ENCODE measurements at places on chromosomes 5 and 9.

GRCh38 chr5:115296124-115297022 lies at the start of gene CCDC112:
CCDC112 (minus strand) TSS chr5:115296654; CDS start chr5:115296543, 111 bp downstream.
- DNase-seq: peak; percentile 74

GRCh38 chr9:127076860-127077643 lies 45.4 kb downstream of the ANGPTL2 start:
- DNase-seq: no peak

- DNase-seq: no peak
Observed at GRCh38 chr9:100474082-100474923, 1.4 kb downstream of the TMEFF1 start.

GRCh38 chr5:40799258-40799657 lies 1.1 kb upstream of the PRKAA1 start:
- no peak for DNase-seq

- DNase-seq: no peak
Observed at GRCh38 chr5:56840597-56840996, 25.2 kb downstream of the MAP3K1 start.

- no peak for DNase-seq
Observed at GRCh38 chr5:164934039-164934438, 1428.6 kb downstream of the MAT2B start.

- DNase-seq: peak; percentile 8
Observed at GRCh38 chr5:102481054-102481715, 17.6 kb downstream of the SLCO6A1 start.

DNA sequence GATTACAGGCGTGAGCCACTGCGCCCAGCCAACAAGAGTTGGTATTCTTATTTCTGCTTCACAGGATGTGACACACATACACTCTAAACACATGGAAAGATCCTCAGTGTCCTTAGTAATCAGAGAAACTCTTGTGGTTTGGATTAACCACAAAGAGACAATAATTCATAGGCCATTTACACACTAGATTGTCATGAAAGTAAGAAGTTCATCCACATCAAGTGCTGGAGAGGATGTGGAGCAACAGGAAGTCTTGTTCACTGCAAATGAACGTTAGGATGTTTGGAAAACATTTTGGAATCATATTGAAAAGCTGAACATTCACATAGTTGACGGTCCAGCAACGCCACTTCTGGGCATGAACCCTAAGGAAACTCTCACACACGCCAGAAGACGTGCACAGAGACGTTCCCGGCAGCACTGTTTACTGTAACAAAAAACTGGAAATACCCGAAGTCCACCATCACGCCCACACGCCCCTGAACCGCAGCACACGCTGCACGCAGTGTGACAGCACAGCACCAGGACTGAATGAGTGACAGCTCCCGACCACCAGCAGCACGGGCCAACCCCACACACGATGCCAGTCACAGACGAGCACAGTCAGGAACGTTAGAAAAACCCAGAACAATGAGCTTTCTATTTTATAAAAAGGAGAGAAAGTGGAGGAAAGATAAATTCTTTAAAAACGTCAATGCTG lies 87.6 kb downstream of the COL23A1 start:
- no peak for DNase-seq

- DNase-seq: no peak
Observed at GRCh38 chr9:22256381-22256780, 190.2 kb upstream of the DMRTA1 start.

DNA sequence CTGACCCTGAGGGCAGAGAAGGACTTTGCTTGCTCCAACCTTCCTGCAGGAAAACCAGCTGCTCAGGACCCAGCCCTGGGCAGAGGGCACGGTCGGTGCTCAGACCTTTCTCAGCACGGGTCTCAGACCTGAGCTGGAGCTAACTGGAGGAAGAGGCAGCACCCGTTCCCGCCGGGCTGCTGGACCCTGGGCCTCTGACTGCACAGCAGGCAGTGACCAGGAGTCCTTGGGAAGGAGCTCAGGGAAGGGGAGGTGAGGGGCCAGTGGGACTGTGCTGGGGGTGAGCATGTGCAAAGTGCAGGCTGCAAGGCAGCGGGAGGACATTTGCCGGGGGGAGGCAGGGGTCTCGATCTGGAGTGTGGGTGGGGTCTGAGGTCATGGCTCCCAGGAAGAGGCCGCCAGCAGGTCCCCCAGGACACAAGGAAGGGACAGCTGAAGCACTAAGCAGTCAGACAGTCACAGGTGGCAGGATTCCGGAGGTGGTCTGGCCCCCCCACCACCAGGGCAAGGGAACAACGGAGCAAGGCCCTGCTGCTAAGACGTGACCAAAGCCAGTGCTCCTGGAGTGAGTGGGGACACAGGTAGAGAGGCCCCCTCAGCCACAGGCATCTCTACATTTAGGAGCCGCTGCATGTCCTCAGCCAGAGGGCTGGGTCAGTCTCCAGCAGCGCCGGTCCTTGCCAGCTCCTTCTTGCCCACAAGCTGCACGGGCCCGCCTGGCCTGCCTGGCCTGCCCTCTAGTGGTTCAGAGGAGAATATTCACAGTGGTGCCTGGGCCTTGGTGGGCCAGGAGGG lies 4.8 kb upstream of the DPM2 start:
- DNase-seq: peak; percentile 32

- no peak for DNase-seq
Observed at GRCh38 chr5:3858524-3858923, 262.9 kb downstream of the IRX1 start.

- no peak for DNase-seq
Observed at GRCh38 chr5:156936972-156937371, 26.1 kb downstream of the TIMD4 start.

GRCh38 chr5:60026161-60026560 lies 132.6 kb upstream of the PDE4D start:
- no peak for DNase-seq

- DNase-seq: no peak
Observed at GRCh38 chr9:33109850-33110595, 33.5 kb upstream of the SMU1 start.

DNA sequence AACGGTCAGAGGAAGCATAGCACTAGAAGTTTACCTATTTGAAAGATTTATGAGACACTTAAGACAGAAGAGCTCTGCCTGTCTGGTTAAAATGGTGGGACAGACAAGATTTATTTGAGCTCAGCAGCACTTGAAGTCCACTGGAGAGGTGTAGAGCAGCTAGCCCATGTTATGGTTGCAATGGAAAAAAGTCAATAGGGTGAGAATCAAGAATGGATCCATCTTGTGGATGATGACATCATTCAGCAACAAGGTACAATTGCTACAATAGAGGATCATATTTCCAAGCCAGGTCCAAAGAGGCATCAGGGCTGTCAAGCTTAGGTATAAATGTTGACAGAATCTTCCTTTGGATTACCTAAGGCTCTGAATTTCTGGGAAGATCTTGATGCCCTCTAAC lies 21.1 kb upstream of the ZNF131 start:
- DNase-seq: no peak

GRCh38 chr9:35928591-35929452 lies 19.5 kb downstream of the SPAAR start:
- no peak for DNase-seq

DNA sequence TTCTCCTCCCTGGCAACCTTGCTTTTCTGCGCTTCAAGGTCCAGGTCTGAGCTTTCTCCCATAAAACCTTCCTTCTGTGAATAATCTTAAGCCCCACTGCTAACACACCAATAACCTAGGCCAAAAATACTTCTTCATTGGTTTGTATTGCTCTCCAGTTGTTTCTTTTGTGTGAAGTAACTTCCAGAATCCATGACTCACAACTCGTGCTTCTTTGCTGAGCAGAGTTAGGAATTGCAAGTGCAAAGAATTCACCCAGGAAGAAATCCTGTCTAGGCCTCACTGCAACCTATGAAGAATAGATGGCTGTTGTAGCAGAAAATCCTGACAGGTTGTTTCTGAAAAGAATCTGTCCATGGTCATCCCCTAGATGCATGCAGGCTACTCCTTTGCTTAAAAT lies 295.7 kb downstream of the MED10 start:
- DNase-seq: no peak

GRCh38 chr5:156879665-156880285 lies 29.7 kb downstream of the PPP1R2B start:
- DNase-seq: peak; percentile 91

- DNase-seq: no peak
Observed at GRCh38 chr5:17679597-17680203, 45.4 kb downstream of the TAF11L14 start.

- no peak for DNase-seq
Observed at GRCh38 chr5:153905219-153905618, 133.5 kb downstream of the FAM114A2 start.

DNA sequence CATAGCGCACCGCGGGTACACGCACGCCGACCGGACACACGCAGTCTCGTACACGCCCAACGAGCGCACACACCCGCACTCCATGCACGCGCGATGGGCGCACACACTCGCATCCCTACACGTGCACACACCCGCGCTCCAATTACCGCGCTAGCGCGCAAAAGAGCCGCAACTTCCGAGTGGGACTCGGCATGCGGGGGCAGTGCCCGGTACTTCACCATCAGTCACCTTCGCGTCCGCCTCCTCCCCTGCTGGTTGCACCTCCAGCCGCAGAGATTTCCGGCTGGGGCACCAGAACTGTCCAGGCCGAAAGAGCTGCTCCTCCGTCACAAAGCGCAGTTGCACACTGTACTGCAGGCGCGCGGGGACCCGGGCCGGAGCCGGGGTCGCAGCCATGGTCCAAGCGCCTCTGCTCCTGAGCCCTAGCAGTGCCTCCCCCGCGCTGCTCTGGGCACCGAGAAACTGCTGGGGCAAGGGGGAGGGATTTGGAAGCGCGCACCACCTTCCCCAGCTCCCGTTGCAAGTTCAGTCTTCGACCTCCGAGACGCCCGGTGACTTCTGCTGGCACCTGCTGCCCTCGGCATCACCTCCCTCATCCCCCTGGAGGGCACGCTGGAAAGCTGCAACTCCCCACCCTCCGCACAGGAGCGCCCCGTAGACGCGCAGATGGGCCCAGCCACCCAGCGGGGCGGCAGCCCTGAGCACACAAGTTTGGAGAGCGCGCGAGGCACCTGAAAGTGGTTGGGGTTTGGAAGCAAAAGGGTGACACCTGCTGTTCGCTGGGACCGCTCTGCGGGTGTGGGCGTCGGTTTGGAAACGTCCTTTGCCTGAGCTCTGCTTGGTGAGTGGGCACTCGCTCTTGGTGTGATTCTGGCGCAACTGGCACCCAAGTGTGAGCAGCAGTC lies 337.4 kb upstream of the PUM3 start:
- DNase-seq: peak; percentile 80
